ENCODE measurements at places on chromosomes 1 and 21. TPM values are rescaled to one million over a fixed set of nuclear protein-coding genes. Genes with fewer than 3 reads are reported as not detected.

DNA sequence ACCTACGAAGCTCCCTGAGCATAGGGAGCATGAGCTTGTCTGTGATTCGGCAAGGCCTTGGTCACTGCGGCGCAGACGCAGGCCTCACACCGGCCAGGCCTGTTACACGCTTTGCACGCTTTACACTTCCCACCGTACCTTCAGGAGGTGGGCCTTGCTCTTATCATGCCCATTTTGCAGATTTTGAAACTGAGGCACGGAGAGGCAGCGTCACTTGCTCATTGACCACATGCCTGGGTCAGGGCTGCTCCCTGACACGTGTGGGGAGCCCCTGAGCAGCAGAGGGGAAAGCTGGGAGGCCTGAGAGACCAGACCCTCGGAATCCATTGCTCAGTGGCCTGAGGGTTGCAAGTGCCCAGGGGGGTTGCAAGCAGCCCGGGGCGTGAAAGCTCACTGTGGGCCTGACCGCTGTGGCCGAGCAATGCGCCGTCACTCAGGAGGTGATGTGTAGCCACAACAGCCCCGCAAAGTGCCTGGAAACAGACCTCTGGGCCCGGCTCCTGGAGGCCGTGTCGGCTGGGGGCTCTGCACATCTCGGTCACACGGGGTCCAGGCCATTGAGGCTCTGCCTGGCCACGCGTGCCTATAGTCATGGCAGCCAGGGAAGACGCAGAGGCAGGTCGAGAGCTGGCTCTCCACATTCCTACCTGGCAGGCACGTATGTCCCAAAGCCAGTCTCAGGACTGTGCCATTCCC lies 6.9 kb downstream of the ARHGEF16 start:
- no peaks in the 10 kb centered on the region for H3K4me1 ChIP-seq
- H3K27ac ChIP-seq, result no peak overlapping the region
- no peak overlapping the region for H3K4me3 ChIP-seq
- no peaks in the 10 kb centered on the region for H3K36me3 ChIP-seq
- DNase-seq, result no peak

The SMCP gene
- not detected for total RNA-seq

GRCh38 chr1:100239961-100240360 lies 9.7 kb downstream of the DBT start:
- H3K27ac ChIP-seq, result no peak overlapping the region
- no peaks in the 10 kb centered on the region for H3K27me3 ChIP-seq
- DNase-seq, result no peak
- H3K4me1 ChIP-seq, result no peaks in the 10 kb centered on the region

The LCE1F gene
- total RNA-seq, result not detected

The FMO4 gene
- total RNA-seq, result 10.0 TPM

The C1QTNF12 gene
- 0.74 TPM for total RNA-seq
